Stimulated activated CD8-positive, alpha-beta memory T cell treated with anti-CD3 and anti-CD28 coated beads, Interleukin-7, amount 100 ng/mL, for 4 hours (primary cell): ENCODE measurements at places on chromosomes 7 and 10.

DNA sequence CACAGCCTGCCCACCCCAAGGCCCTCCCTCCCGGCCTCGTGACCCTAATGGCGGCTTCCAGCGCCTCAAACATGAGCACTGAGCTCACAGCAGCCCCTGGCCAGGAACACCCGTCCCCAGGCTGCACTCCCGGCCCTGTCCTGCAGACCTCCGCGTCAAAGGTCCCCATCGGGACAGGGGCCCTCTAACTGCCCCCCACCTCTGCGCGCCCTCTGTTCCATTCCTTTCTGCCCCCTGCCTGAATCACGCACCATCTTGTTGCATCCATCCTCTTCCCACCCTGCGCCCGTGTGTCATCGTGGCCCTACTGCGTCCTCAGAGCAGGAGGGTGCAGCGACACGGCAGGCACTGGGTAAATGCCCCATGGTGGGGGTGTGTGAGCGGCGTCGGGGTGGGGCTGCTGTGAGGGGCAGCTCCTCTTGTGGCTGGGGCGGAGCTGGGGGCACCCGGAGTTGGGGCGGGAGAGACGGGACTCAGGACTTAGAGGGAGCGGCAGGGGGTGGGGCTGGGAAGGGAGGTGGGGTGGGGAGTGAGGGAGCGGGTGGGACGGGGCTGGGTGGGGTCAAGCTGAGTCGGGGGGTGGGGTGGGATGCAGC lies 13.4 kb downstream of the SLC29A4 start:
- DNase-seq, result no peak

DNA sequence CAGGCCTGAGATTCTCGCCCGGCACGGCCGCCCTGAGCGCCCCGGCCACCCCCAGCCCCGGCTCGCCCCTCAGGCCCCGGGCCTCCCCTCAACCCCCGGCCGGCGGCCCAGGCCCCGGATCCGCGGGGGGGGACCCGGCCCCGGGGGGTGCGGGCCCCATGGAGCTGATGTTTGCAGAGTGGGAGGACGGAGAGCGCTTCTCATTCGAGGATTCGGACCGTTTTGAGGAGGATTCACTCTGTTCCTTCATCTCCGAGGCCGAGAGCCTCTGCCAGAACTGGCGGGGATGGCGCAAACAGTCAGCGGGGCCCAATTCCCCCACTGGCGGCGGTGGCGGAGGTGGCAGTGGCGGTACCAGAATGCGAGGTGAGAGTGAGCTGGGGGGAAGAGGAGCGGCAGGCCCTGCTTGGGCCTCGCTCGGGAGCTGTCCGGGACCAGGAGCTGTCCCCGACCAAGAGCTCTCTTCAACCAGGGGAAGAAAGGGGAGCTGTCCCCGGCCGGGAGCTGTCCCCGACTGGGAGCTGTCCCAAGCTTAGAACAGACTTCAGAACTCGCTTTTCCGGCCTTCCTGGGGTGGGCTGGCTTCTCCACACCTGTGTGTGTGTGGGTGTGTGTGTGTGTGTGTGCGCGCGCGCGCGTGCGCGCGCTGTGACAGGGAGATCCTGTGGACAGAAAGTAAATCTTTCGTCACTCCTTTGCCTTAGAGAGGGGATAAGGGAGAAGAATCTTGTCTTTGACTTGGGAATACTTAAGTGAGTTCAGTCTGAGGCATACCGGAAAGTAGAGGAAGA lies 510 bp downstream of the ZSWIM8 start:
- peak; percentile 27 for DNase-seq

GRCh38 chr10:19480353-19480752 lies 335.9 kb upstream of the PLXDC2 start:
- DNase-seq, result no peak

- no peak for DNase-seq
Measured at GRCh38 chr10:96072674-96073073, 29.3 kb downstream of the CCNJ start.

DNA sequence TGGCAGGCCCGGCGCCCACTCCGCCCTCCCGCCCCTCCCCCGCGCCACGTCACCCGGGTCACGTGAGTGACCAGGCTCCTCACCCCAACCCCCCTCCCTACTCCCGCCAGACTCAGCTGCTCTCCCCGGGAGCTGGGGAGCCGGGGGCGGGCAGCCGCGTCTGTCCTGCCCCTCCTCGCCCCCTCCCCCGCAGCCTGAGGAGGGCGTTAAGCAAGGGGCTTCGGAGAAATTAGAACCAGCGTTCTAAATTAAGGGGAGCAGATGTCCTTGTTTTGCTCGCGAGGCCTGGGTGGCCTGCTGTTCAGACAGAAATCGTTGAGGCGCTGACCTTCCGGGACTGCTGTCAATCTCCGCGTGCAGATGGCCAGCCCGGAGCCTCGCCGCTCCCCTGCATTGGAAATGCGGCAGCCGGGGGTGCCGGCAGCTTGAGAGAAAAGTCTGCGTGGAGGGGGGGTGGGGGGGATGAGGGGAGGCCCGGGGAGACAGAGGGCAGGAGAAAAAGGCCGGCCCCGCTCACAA lies 102.2 kb upstream of the ZNF438 start:
- peak; percentile 65 for DNase-seq

DNA sequence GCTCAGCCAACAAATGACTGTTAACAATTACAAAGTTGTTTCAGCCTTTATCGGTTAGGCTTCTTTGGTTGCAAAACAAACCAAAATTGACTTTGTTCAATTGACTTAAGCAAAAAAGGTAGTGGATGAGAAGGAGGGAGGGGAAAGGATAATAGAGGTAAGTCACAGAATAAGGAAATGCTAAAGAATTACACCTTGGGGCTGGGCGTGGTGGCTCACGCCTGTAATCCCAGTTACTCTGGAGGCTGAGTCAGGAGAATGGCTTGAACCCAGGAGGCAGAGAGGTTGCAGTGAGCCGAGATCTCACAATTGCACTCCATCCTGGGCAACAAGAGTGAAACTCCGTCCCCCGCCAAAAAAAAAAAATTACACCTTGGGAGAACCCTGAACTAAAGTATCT lies 41.4 kb downstream of the AHCYL2 start:
- DNase-seq, result no peak

DNA sequence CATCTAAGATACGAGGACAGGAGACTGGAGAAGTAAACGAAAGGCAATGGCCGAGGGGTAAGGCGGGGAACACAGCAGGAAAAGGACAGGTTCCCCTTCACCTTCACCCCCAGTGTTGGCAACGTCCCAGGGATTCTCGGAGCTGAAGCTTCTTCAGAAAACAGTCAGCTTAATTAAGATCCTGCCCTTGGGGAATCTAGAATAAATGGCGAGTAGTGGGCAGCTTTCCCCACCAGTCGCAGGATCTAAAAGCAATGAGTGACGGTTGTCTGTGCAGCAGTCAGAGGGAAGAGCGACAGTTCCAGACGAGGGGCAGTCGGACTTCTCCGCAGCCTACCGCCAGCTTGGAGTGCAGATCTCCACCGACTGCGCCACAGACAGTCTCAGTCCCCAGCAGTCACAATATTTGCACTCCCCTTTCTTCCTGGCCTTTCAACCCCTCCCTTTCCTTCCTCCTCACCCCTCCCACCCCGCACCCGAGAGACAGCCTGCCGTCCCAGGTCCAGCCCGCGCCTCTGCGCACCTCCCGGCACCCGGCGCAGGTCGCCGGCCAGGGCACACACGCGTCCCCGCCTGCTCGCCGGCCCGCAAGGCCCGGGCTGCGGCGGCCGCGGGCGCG lies 10.9 kb upstream of the SP8 start:
- DNase-seq, result no peak

GRCh38 chr7:73742753-73743641 lies 4.4 kb upstream of the ABHD11 start:
- DNase-seq, result no peak

DNA sequence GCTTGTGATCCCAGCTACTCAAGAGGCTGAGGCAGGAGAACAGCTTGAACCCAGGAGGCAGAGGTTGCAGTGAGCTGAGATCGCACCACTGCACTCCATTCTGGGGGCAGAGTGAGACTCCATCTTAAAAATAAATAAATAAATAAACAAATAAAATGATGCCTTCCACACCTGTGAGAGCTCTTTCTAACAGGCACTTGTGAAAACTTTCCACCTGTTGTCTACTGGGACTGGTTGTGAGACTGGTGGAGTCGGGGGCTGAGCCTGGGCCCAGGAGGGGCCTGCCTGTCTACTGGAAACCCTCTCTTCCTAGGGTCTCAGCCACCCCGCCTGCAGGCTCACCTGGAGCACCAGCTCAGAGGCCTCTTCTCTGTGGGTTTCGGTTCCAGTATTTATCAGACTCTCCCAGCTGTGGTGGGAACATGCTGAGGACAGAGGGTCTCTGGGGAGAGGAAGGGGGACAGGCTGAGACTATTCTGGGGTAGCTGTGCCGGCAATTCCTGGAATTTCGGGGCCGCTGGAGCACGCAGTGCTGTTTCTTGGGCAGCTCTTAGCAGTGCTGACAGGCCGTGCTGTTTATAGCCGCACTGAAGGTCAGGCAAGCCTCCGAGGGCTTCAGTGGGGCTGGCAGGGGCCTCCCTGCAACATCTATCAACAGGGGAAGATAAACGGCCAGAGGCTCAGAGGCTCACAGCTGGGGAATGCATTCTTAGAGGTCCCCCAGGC lies 3.8 kb downstream of the LDB3 start:
- DNase-seq, result no peak

- no peak for DNase-seq
Measured at GRCh38 chr10:99870123-99870730, 87.8 kb downstream of the ABCC2 start.

DNA sequence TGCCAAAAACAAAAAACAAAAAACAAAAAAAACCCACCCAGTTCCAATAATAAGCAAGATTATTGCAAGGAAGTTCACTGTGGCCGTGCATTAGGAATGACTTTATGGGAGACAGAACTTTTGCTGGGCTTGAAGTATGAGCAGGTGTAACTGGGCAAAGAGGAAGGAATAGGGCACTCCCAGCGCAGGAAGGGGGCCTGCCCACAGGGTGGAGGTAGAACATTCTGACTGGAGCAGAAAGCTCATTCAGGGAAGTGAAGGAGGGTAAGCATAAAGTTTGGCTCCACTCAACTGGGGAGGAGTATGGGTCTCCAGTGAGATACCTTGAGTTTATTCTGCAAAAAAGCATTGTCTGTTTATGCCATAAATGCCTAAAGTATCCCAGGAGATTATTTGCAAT lies 42.1 kb upstream of the WIPF3 start:
- DNase-seq, result no peak

DNA sequence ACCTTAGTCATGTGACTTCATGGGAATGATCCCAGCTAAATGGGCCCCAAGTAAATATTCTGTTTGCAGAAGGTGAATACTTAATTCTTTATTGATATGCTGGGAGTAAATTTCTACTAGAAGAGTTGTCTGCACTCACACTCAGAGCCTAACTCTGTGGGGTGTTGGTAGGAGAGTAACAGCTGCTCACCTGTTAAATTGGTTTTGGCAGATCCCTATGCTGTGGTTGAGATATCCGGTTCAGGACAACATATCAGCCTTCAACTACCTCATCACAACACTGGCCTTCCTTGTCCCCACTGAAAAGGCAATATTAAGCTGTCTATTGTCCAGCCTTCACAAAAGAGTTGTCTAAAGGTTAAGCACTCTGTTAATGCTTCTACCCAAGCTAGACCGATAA lies 738.3 kb downstream of the INHBA start:
- no peak for DNase-seq

DNA sequence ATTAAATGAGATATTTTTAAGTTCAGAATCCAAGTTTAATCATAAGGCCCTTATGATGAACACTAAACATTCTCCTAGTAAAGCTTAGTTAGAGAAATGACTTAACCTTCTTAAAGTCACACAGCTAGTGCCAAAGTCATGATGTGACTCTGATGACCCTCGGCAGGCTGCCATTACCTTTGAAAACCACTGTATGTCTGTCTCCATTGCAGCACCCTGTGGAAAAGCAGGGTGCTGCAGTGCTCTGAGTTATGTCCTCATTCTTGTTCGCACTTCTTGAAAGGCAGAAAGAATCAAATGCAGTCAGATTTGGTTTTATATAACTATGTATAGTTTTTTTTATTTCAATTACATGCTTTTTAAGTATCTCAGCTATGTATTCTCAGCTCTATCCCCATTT lies 105.0 kb downstream of the PHTF2 start:
- DNase-seq, result no peak

DNA sequence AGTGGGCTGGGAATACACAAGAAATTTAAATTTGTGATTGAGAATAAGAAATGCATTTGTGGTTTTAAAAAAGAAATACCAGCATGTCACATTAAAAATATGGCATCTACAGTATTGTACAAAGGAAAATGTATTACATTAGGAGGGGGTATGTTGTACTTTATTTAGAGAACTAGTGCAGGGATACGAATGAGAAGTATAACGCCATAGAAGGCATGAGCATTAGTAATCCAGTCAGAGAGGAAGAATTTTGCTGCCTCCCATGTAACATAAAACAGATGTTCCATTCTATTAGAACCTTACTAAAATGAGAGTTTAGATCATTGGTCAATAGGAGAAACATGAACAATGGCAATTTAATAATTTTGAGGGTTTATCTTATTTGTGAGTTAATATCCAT lies 182.2 kb downstream of the ADK start:
- no peak for DNase-seq

GRCh38 chr7:99098824-99099498 lies 44.9 kb downstream of the SMURF1 start:
- DNase-seq, result no peak

GRCh38 chr7:3028758-3029093 lies 14.9 kb downstream of the CARD11 start:
- DNase-seq, result no peak

- DNase-seq, result no peak
Measured at GRCh38 chr7:149188637-149189259, 6.6 kb upstream of the ZNF282 start.

GRCh38 chr7:100719523-100720278 lies 567 bp upstream of the EPO start:
- DNase-seq, result no peak

GRCh38 chr10:120483651-120484301 lies 26.7 kb downstream of the PLPP4 start:
- no peak for DNase-seq

DNA sequence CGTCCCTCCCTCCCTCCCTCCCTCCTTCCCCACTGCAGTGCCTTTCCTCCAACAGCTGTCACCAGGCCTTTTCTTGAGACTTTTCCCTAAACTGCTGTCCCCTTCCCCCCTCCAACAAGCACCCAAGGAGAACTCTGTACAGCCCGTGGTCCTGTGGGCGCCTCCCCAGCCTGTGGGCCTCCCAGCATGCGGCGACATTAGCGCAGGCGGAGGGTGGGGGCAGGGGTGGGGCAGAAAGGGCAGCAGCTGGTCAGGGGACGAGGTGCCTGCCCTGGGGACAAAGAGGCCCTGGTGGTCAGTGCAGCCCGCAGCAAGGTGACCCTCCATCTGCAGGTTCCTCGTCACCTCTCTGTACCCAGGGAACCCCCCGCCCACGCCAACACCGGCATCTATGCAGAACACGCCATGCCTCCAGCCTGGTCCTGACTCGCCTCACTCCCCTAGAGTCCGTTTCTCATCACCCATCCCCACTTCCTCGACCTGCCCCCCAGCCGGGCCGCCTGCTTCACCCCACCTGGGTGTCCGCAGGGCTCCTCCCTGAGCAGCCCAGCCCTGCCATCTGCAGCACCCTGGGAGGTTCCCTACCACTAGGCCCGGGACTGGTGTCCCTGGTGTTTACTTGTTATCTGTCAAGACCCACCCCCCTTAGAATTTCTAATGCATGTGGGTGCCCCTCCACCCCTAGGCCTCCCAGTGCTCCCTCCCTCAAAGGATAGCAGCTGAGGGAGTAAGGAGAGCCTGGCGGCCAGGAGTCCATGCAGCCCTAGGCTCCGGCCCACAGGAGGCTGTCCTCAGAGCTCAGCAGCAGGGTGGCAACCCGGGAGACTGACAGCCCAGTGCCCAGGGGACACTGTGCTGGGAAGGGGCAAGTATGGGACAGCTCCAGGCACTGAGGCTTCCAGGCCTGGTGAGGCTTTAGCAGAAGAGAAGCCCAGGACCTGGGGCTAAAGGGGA lies 147.8 kb downstream of the ARHGAP22 start:
- no peak for DNase-seq
